ENCODE measurements at places on chromosomes 6 and 20.

GRCh38 chr6:101918471-101918870, 525.0 kb downstream of the GRIK2 start:
- no peaks in the 10 kb centered on the region for H3K36me3 ChIP-seq
- no peaks in the 10 kb centered on the region for H3K4me1 ChIP-seq
- DNase-seq, result no peak
- H3K27me3 ChIP-seq, result no peaks in the 10 kb centered on the region
- no peak overlapping the region for H3K4me3 ChIP-seq
- H3K27ac ChIP-seq, result no peak overlapping the region

DNA sequence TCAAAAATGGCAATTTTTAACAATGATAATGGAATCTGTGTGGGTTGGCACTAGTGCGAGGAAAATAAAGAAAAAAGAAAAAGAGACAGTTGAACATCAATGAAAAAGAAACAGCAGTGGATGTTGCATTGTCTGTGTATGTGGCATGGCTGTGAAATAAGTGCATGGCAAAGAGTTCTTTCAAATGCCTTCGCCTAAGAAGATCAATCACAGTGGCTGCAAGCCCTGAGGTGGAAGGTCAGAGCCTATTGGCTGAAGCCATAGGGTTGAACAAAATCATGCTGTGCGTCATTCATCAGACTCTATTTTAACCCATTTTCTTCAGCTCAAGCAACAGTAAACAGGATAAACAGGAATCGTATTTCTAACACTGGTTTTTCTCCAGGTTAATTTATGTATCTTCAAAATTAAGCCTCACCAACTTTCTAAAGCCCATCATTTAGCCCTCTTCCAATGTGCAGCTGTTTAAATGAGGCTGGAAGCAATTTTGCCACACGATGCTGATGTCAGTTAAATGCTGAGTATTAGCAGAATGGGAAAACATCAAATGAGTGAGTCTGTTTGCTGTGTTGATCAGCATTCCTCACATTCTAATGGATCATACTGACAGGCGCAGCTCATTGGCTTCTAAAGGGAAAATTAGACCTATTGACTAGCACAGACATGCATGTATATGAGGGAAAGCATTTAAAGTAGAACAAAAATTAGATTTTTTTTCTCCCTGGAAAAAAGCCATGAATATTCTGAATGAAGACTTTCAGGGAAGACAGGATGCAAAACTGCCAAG, 955.9 kb upstream of the EYS start:
- H3K27ac ChIP-seq, result no peak overlapping the region
- no peak for DNase-seq
- no peaks in the 10 kb centered on the region for H3K27me3 ChIP-seq
- H3K36me3 ChIP-seq, result no peaks in the 10 kb centered on the region
- no peaks in the 10 kb centered on the region for H3K4me1 ChIP-seq

- peak overlapping the region; percentile 92 for H3K27ac ChIP-seq
- H3K27me3 ChIP-seq, result peaks cover 7% of the 10 kb centered on the region
- peak overlapping the region; percentile 92 for H3K4me3 ChIP-seq
Measured at GRCh38 chr6:96923871-96924493, 546 bp upstream of the KLHL32 start.

- no peak overlapping the region for H3K4me3 ChIP-seq
- H3K27me3 ChIP-seq, result peaks cover 50% of the 10 kb centered on the region
- peaks cover 15% of the 10 kb centered on the region for H3K4me1 ChIP-seq
- H3K36me3 ChIP-seq, result peaks cover 1% of the 10 kb centered on the region
Measured at GRCh38 chr6:21599051-21599696, 5.6 kb downstream of the SOX4 start.

DNA sequence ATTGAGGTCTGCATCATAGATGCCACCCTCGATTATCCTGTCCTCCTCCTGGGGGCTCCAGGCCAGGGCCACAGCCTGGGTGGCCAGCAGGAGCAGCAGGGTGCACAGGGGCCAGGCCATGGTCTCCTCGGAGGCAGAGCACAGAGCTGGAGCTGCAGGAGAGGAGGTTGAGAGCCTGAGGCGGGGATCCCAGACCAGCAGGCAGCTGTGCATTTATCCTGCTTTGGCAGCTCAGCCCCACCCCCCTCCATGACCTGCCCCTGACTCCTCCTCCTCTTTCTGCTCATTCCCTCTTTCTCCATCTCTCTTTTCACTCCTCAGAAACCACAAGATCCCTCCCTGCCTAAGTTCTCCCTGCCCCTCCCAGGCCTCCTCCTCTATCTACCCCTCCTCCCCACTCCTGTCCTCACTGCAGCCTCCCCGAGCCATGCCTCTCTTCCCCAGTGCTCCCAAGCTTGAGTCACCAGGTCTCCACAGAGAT, at the start of gene CST2:
Gene CST2, minus strand, starts transcription at position 189 of the 481 bp plus-strand sequence. Its CDS starts 69 bp downstream, at position 120.
- peaks cover 3% of the 10 kb centered on the region for H3K27me3 ChIP-seq
- H3K4me1 ChIP-seq, result no peaks in the 10 kb centered on the region
- H3K27ac ChIP-seq, result no peak within 1 kb of the TSS
- no peak within 1 kb of the TSS for H3K4me3 ChIP-seq
- no peaks in the 10 kb centered on the region for H3K36me3 ChIP-seq

- H3K27me3 ChIP-seq, result no peaks in the 10 kb centered on the region
- H3K36me3 ChIP-seq, result peaks cover 1% of the 10 kb centered on the region
- peaks cover 6% of the 10 kb centered on the region for H3K4me1 ChIP-seq
- H3K27ac ChIP-seq, result no peak overlapping the region
Measured at GRCh38 chr20:3629893-3630292, 33.3 kb downstream of the GFRA4 start.

DNA sequence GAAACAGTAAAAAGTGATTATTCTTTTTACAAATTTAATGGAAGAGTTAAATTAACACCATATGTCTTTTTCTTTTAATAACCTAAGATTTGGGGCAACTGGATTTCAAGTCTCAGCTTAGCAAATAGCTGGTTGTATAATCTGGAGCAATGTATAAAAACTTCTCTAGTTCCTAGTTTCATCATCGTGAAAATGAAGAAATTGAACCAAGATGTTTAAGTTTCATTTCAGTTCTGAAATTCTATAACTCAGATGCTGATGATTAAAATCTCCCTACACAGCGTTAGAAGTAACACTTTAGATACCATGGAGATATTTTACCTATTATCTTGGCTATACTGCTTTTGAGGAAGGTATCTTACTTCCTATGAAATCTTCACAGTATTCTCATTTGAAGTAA, 252.0 kb downstream of the KIF16B start:
- H3K27ac ChIP-seq, result no peak overlapping the region
- H3K27me3 ChIP-seq, result no peaks in the 10 kb centered on the region
- H3K4me3 ChIP-seq, result no peak overlapping the region
- no peak for DNase-seq

DNA sequence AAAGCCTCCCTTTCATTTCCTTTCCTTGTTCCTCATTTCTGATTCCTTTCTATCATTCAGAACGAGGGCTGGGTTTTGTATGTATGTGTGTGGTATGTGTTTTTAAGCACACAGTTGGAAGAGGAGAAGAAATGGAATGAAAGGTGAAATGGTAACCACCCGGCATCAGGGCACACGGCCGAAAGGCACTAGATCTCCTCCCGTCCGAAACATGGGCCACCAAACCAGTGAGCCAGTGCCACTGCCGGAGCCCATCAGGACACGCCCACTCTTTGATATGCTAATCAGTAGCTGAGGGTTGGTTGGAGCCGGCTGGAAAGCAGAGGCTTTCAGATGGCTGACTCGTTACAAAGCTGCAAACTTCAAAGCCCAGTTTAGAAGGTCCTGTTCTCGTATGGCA, 228.6 kb upstream of the JARID2 start:
- H3K27me3 ChIP-seq, result peaks cover 15% of the 10 kb centered on the region
- DNase-seq, result no peak
- peaks cover 7% of the 10 kb centered on the region for H3K4me1 ChIP-seq
- H3K27ac ChIP-seq, result no peak overlapping the region
- no peaks in the 10 kb centered on the region for H3K36me3 ChIP-seq

- H3K27me3 ChIP-seq, result no peaks in the 10 kb centered on the region
- peaks cover 15% of the 10 kb centered on the region for H3K4me1 ChIP-seq
Measured at GRCh38 chr6:20575704-20576451, 41.6 kb downstream of the CDKAL1 start.

Measured in activated naive CD8-positive, alpha-beta T cell treated with anti-CD3 and anti-CD28 coated beads, Interleukin-2, amount 10 ng/mL, durations not matched to agents 7 days and 5 days (primary cell).